Activated CD4-positive, alpha-beta T cell treated with anti-CD3 and anti-CD28 coated beads, Interleukin-2, amount 50 U/mL, for 4 hours (primary cell): ENCODE measurements at places on chromosomes 2 and 18.
A peak's percentile ranks its signal among the peaks of the same experiment; 100 is the strongest.

GRCh38 chr18:13611601-13612195 is 114.7 kb downstream of the FAM210A start:
- no peak for DNase-seq

DNA sequence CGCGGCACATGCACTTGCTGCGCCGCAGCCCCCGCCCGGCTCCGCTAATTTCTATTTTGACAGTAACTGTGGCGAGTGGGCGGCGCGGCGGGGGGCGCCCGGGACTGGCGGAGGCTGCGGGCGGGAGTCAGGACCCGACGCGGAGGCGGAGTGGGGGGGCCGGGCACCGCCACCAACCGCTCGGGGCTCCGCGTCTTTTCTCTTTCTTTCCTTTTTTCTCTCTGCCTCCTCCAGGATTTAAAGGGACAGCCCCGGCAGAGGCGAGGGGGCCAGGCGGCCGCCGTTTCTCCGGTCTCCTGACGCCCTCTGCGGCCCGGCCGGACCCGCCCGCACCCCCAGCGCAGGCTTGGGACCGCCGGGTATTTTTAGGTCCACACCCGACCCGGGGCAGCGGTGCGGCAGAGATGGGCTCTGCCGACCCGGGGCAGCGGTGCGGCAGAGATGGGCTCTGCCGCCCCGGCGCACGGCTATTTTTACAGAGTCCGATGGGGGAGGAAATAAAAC is 460 bp upstream of the ZBTB7C start:
- DNase-seq, result no peak

DNA sequence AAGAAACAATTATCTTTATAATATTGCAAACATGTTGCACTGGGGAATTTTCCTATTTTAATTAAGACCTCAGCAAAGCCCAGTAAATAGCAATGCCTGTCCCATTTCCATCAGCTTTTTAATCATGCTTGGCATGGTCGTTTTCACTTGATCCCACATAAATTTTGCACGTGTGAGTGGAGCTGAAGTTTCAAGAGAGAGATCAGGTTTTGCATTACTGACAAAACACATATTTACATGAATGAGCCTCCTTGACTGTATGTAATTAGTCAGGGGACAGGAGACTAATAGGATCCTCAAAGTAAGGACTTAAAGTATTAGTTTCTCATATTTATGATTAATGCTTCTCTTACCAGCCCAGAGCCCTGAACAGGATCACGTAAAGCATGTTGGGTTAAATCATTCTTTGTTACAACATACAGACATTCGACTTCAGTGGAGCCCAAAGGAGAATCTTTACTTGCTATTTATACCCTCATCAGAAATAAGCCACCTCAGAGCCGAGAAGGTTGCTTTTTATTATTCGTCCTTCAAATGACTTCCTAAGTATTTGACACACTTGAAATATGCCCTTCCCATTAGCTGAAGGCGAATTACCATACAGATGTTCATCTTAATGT is 711.3 kb downstream of the GALR1 start:
- no peak for DNase-seq

DNA sequence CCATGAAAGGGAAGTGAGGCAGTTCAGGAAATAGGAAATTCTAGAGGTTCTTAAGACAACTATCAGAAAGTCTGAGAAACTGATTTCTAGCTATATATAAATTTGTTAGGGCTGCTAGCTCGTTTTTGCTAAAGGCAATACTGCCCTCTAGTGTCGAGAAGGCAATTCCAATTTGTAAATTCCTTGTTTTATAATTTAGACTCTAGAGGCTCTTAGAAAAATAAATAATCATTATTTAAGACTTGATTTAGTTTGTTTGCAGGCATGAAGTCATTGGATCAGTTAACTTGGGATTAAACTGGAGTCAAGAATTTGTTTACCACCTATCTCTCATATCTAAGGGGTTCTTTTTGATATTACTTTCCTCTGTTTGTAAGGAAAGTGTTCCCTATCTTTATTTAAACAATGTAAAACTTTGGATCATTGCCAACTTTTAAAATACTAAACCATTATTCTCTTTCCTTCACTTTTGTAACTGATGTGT is 66.2 kb downstream of the ACVR2A start:
- DNase-seq, result peak; percentile 3

GRCh38 chr2:75710220-75710576 is 517 bp downstream of the GCFC2 start:
- no peak for DNase-seq

DNA sequence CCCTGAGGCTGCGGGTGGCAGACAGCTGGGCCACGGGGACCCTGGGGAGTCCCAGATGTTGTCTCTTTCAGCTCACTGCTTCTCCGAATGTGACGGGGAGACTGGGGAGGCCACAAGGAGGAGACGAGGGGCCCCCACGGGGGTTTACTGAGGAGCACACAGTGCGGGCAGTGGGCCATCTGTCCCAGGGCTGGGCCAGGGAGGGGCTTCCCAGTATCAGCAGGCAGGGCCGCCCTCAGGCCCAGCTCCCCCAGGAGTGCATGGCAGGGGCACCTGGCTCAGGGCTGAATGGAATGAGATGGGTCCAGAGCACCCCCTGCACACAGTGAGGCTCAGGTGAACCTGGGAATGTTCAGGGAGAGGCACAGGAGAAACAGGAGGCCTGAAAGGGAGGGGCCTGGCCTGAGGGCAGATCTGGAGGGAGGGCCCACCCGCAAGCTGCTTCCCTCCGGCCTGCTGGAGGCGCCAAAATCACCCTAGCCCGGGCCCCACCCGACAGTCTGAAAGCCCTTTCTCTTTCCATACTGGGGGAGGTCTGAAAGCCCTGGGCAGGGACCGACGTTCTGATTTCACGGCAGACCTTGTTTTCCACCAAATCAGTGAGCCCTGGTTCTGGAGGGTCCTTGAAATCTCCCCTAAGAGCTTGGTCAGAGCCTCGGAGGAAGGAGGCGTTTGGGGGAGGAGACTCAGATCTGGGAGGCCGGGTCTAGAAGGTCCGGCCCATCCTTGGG is 35.5 kb upstream of the PTMA start:
- DNase-seq, result no peak

GRCh38 chr18:24022161-24022560 is 7.6 kb downstream of the TTC39C start:
- no peak for DNase-seq

- DNase-seq, result peak; percentile 56
Measured at GRCh38 chr2:207528980-207529329, 807 bp upstream of the CREB1 start.

- DNase-seq, result no peak
Measured at GRCh38 chr2:218216336-218216673, 684 bp upstream of the ARPC2 start.

- DNase-seq, result no peak
Measured at GRCh38 chr2:88608184-88608583, 19.1 kb downstream of the EIF2AK3 start.

DNA sequence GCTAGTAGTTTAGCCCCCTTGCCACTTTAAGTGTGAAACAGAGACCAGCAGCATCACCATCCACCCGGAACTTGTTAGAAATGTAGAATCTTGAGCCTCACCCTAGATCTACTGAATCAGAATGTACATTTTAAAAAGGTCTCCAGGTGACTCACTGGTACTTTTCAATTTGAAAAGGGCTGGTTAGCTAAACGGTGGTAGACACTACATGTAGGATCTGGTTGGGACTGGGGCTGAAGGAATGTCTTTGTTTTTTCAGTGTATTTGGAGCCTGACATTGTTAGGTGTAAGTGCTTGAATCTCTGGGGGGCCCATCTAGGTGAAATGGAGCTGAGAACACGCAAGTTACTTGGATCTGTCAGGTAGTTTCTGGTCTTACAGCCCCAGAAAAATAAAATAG is 44.0 kb upstream of the XPO1 start:
- DNase-seq, result no peak

GRCh38 chr18:31814132-31814531 is 53.5 kb upstream of the SLC25A52 start:
- DNase-seq, result no peak

DNA sequence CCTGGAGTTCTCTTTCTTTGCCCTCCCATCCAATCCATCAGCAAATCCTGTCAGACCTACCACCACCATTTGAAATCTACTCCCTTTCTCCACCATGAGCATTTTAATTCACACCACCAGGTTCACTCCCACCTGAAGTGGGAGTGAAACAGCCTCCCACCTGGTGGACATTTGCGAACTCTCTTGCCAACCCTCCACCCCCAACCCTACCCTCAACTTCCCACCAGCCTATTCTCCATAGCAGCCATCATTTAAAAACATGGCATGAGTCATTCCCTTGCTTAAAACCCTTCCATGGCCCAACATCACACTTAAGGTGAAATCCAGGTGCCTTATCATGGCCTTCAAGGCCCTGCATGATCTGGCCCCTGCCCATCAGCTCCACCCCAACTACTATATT is 3.5 kb downstream of the RTKN start:
- no peak for DNase-seq

DNA sequence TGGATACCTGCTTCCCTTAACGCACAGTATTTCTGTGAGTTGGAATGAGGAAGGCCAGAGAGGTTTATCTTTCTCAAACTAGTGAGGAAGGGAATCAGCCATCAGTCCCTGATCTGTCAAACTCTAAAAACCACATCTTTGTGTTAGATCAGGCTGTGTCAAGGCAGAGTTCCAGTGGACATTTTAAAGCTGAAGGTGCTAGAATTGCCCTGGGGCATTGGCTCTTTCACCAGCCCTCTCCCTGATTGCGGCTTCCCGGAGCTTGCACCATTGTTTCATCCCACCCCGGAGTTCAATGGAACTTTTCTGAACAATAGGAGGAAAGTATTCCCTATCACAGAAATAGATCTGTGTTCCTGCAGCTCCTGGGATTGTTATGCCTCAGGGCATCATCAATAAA is 110.2 kb downstream of the RNF144A start:
- DNase-seq, result no peak

DNA sequence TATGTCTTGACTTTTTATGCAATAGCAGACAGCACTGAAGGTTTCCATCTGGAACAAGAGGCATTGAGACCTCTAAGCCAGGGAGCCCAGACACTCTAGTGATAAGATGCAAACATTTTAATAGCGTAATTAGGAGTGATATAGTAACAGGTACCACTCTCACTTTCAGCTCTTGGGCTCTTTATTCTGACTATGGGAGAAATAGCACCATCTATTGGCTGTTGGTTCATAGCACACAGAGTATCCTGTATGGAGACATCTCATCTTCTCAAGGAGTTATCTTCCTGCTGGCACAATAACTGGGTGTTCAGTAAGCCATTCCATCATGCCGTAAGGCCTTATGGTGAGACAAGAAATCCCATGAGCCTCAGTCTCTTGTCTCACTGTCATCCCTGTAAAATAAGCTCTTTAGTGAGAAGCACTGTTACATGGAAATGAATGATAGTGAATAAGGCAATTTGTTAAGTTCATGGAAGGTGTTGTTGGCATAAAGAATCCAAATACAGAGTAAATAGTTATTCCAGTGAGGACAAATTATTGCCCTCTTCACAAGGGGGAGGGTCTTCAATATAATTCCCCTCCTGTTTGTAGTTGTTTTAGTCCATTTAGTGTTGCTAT is 48.3 kb downstream of the THUMPD2 start:
- DNase-seq, result no peak

GRCh38 chr18:25827961-25828561 is 262.4 kb downstream of the SS18 start:
- no peak for DNase-seq

- DNase-seq, result no peak
Measured at GRCh38 chr2:116891191-116891590, 923.3 kb upstream of the DDX18 start.

- no peak for DNase-seq
Measured at GRCh38 chr2:42613281-42614064, 45.0 kb downstream of the MTA3 start.

GRCh38 chr2:200466425-200467418 is 43.1 kb downstream of the KCTD18 start:
- peak; percentile 42 for DNase-seq

DNA sequence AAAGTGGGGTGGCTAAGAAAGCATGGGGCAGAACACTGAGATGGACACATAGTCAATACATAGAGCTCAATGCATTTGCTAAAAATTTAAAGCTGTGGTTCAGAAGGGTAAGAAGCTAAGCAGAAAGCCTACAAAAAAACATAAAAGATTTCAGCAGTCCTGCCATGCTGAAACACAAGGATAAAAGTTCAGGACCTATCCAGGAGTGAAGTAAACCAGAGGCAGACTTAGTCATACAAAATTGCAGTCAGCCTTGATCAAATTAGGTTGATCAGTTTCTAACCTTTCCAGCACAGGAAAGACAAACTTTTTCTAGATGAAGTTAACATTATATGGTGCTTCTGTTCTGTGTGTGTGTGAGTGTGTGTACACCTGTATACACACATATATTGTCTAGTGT is 120.8 kb upstream of the RBMS1 start:
- DNase-seq, result no peak

GRCh38 chr2:232345251-232345650 is 33.3 kb upstream of the ALPP start:
- DNase-seq, result no peak

- DNase-seq, result no peak
Measured at GRCh38 chr2:106863387-106863786, 22.6 kb downstream of the ST6GAL2 start.

- DNase-seq, result no peak
Measured at GRCh38 chr2:66442516-66443185, 7.7 kb downstream of the MEIS1 start.

DNA sequence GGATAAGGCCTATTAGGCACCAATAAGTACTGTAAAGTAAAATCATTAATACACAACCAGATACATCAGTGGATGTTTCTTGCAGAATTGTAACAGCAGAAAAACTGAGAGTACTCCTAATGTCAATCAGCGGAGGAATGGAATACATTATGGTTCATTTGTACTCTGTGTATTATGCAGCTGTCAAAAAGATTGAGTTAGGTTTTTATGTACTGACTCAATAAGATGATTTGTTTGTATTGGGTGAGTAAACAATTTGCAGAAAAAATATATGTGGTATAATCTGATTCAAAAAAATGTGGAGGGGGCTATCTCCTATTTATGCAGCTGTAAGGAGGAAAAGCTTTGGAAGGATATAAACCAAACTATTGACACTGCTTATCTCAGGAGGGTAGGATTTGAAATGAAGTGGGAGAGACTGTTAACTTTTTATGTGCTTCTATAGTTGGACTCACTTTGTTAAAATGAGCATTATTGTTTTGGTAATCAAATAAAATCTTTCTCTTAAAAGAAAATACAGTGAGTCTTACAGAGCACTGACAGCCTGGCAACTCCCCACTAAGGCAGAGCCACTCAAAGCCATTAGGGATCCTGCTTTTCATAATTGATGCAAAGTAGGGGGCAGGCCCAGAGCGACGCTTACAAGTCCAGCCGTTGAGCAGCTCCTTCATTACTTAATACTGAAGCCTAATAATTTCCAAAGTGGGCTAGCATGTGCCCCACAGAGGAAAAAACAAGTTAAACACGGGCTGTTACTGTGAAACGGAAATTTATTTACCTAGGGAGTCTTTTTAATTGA is 168.8 kb downstream of the PHLPP1 start:
- no peak for DNase-seq

GRCh38 chr2:234818937-234819336 is 132.9 kb upstream of the SH3BP4 start:
- no peak for DNase-seq

DNA sequence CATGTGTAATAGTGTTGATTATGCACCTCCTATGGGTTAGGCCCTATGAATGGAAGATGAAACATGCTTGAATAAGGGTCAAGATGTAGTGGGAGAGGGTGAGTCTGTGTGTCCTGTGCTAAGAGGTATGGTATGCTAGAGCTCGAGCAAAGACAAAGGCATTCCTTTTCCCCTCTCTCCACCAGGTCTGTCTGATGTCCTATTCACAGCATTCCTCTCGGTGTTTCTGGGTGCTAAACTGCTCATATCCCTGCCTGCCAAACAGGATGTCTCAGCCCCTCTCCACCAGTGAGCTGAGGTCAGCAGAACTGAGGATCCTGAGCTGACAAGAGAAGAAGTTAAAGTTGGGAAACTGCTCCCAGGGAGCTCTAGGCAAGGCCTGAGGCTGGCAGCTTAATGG is 344.9 kb downstream of the TSN start:
- DNase-seq, result no peak
